Naive thymus-derived CD8-positive, alpha-beta T cell (primary cell): ENCODE measurements at places on chromosomes 3 and 15. TPM values are rescaled to one million over a fixed set of nuclear protein-coding genes. Genes with fewer than 3 reads are reported as not detected.
A peak's percentile ranks its signal among the peaks of the same experiment; 100 is the strongest.

The SERPINI2 gene
- not detected for total RNA-seq

The PPARG gene
- not detected for total RNA-seq

The TMEM89 gene
- total RNA-seq: not detected

The CHRM5 gene
- total RNA-seq: not detected

The LDHAL6B gene
- total RNA-seq: not detected

The ZDHHC19 gene
- not detected for total RNA-seq

DNA sequence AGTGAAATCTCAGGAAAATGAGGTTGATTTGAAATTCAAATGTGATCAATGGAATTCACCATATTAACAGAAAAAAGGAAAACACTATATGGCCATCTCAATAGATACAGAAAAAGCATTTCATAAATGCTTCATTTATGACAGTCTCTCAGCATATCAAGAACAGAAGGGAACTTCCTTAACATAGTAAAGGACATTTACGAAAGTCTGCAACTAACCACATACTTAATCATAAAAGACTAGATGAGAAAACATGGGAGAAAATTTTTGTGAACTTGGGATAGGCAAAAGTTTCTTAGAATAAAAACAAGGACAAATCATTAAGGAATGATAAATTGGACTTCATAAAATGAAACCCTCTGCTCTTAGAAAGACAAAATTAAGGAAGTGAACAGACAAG lies 24.7 kb upstream of the TIPARP start:
- H3K4me1 ChIP-seq: no peaks in the 10 kb centered on the region
- no peak overlapping the region for H3K27ac ChIP-seq
- H3K4me3 ChIP-seq: no peak overlapping the region
- H3K27me3 ChIP-seq: peaks cover 12% of the 10 kb centered on the region

GRCh38 chr3:48267782-48268181 lies 26.9 kb downstream of the ZNF589 start:
- DNase-seq: no peak
- H3K36me3 ChIP-seq: no peaks in the 10 kb centered on the region
- H3K4me3 ChIP-seq: no peak overlapping the region
- peak overlapping the region; percentile 92 for H3K27ac ChIP-seq

DNA sequence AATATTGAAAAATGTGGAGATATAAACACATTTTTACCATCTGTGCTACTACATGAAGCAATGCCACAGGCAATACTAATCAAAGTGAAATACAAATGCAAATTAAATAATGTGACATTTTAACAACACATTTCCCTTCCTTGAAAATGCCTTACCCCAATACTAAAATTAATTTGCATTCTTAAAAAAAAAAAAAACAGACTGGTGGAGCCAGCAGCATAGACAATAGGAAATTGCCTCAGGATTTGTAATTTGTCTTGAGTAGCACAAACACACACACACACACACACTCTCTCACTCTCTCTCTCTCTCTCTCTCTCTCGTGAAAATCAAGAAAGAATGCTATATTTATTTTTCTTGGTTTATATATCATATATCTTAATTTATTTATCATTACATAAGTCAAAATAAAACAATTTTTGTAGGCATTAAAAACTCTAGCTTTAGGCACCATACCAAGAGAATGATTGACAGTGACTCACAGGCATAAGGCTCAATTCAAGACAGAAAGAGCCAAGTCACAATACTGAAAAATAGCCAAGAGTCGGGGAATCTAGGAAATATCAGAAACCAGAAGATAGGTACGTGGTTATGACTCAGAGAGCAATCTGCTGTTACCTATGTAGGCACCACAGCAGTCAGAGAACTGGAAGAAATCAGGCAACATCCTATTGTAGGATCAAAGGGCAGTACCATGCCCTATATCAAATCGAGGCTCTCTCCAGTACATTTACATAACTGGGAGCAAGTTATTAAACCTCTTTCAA lies 23.0 kb downstream of the SUCNR1 start:
- no peaks in the 10 kb centered on the region for H3K27me3 ChIP-seq
- no peak overlapping the region for H3K4me3 ChIP-seq
- peaks cover 30% of the 10 kb centered on the region for H3K4me1 ChIP-seq
- no peaks in the 10 kb centered on the region for H3K36me3 ChIP-seq

DNA sequence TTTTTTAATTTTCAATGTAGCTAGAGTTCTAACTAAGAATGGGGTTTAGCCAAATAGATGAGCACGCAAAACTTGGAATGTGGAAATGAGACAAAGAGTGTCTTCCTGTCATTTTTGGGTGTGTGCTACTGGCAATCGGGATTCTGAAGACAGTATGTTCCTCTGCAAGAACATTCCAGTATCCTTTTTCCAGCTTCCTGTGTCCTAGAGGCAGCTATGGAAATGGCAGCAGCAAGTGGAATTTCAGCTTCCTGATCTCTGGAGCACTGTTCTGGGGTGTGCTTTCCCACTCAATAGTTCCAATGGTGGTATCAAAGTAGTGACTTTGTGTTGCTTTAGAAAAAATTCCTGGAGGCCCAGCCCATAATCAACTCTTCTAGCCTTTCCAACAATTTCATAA lies 642.9 kb upstream of the KCNMB2 start:
- no peaks in the 10 kb centered on the region for H3K27me3 ChIP-seq
- H3K27ac ChIP-seq: no peak overlapping the region
- no peak for DNase-seq

- H3K36me3 ChIP-seq: no peaks in the 10 kb centered on the region
- peaks cover 23% of the 10 kb centered on the region for H3K4me1 ChIP-seq
- no peaks in the 10 kb centered on the region for H3K27me3 ChIP-seq
- peak; percentile 7 for DNase-seq
- H3K4me3 ChIP-seq: peak overlapping the region; percentile 46
- H3K27ac ChIP-seq: no peak overlapping the region
Measured at GRCh38 chr3:177284383-177284881, 87.2 kb upstream of the TBL1XR1 start.

- no peak overlapping the region for H3K4me3 ChIP-seq
- H3K4me1 ChIP-seq: no peaks in the 10 kb centered on the region
- H3K27ac ChIP-seq: no peak overlapping the region
- H3K36me3 ChIP-seq: no peaks in the 10 kb centered on the region
- no peak for DNase-seq
Measured at GRCh38 chr3:156211583-156211982, 91.2 kb downstream of the KCNAB1 start.

DNA sequence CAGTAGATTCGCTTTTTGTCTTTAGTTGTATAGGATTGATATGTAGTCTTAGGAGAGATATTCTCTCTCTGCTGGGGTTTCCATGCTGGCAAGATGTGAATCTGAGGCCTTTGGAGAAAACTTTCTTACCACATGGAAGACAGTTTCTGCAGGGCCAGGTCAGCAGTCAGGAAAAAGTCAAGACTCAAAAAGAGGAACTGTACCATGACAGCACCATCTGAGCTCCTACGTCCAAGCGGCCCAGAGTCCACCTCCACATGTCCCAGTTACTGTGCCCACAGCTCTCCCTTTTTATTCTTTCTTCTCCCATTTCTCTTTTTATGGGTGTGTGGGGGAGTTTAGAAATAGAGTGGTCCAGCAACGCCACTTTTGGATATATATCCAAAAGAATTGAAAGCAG lies 172.0 kb downstream of the MTHFS start:
- H3K27me3 ChIP-seq: peaks cover 42% of the 10 kb centered on the region
- H3K36me3 ChIP-seq: no peaks in the 10 kb centered on the region
- H3K4me3 ChIP-seq: no peak overlapping the region
- no peak for DNase-seq
- H3K27ac ChIP-seq: no peak overlapping the region
- H3K4me1 ChIP-seq: no peaks in the 10 kb centered on the region

- H3K27ac ChIP-seq: no peak overlapping the region
- H3K36me3 ChIP-seq: no peaks in the 10 kb centered on the region
- no peaks in the 10 kb centered on the region for H3K27me3 ChIP-seq
- H3K4me3 ChIP-seq: no peak overlapping the region
- H3K4me1 ChIP-seq: no peaks in the 10 kb centered on the region
- DNase-seq: no peak
Measured at GRCh38 chr3:77271306-77271705, 231.4 kb downstream of the ROBO2 start.

DNA sequence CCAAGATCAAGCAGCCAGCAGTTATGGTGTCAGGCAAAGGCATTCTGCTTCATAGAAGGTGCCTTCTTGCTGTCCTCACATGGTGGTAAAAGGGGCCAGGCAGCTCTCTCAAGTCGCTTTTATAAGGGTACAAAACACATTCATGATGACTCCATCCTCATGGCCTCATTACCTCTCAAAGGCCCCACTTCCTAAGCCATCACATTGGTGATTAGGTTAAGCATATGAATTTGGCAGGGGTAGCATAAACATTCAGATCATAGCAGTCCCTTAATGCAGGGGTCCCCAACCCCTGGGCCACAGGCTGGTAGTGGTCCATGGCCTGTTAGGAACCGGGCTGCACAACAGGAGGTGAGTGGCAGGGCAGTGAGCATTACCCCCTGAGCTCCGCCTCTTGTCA lies 42.8 kb downstream of the PRR23E start:
- H3K36me3 ChIP-seq: peaks cover 6% of the 10 kb centered on the region
- H3K4me3 ChIP-seq: no peak overlapping the region
- no peaks in the 10 kb centered on the region for H3K4me1 ChIP-seq
- no peak for DNase-seq
- H3K27ac ChIP-seq: no peak overlapping the region

GRCh38 chr3:15284121-15284889 lies 48.1 kb downstream of the SH3BP5 start:
- no peaks in the 10 kb centered on the region for H3K27me3 ChIP-seq
- H3K27ac ChIP-seq: no peak overlapping the region
- no peak for DNase-seq
- H3K4me1 ChIP-seq: peaks cover 86% of the 10 kb centered on the region

GRCh38 chr3:160409812-160410610 lies 10.6 kb downstream of the SMC4 start:
- H3K4me1 ChIP-seq: no peaks in the 10 kb centered on the region
- no peak for DNase-seq

- no peak for DNase-seq
- no peak overlapping the region for H3K27ac ChIP-seq
- H3K27me3 ChIP-seq: peaks cover 3% of the 10 kb centered on the region
- H3K4me3 ChIP-seq: no peak overlapping the region
- no peaks in the 10 kb centered on the region for H3K4me1 ChIP-seq
- no peaks in the 10 kb centered on the region for H3K36me3 ChIP-seq
Measured at GRCh38 chr15:50143255-50143860, 24.3 kb upstream of the ATP8B4 start.

- no peak overlapping the region for H3K27ac ChIP-seq
- H3K4me3 ChIP-seq: no peak overlapping the region
- H3K36me3 ChIP-seq: no peaks in the 10 kb centered on the region
Measured at GRCh38 chr15:25481208-25481859, 42.5 kb upstream of the UBE3A start.

- no peak overlapping the region for H3K27ac ChIP-seq
- H3K4me1 ChIP-seq: no peaks in the 10 kb centered on the region
- no peaks in the 10 kb centered on the region for H3K36me3 ChIP-seq
- H3K27me3 ChIP-seq: no peaks in the 10 kb centered on the region
Measured at GRCh38 chr3:159804726-159805410, 183.8 kb upstream of the IL12A start.

DNA sequence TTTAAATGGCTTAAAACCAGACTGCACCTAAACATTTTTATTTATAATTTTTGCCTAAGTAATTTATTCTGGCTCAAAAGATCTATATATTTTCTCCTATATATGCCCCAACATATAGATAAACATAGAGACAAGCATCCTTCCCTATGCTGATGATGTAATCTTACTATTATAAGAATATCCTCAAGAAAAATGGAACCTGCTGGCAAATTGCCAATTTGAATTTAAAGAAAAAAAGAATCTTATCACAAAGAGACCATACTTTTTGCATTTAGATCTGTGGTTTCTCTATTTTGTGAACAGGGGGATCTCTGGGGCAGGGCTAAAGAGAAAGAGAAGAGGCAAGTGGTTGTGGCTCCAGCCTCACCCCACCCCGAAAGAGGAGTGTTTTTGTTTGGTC lies 107.2 kb upstream of the CMC1 start:
- DNase-seq: no peak
- no peaks in the 10 kb centered on the region for H3K36me3 ChIP-seq
- no peaks in the 10 kb centered on the region for H3K27me3 ChIP-seq
